ENCODE measurements at places on chromosomes 6 and 20.

DNA sequence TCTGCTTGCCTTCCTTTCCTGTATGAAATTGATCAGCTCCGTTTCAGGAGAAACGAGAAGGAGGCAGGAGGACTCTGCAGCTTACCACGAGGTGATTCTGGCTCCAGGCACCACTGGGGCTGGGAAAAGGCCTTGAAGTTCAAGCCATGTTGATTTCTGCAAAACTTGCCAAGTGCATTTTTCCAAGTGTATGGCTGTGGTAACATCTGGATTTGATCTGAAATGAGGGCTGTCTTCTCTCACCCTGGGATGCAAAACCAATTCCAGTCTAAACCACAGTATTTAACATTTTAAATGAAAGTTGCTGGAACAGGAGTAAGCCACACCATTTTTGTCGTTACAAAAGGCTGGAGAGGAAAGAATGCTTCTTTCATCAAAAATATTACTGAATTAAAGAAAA is 36.1 kb upstream of the FAM210B start:
- DNase-seq, result no peak

- DNase-seq, result peak; percentile 96
Observed at GRCh38 chr6:28335564-28336283, at the start of gene ZSCAN31. ZSCAN31 (minus strand) TSS chr6:28336148; CDS start chr6:28329683, 6,465 bp downstream.

DNA sequence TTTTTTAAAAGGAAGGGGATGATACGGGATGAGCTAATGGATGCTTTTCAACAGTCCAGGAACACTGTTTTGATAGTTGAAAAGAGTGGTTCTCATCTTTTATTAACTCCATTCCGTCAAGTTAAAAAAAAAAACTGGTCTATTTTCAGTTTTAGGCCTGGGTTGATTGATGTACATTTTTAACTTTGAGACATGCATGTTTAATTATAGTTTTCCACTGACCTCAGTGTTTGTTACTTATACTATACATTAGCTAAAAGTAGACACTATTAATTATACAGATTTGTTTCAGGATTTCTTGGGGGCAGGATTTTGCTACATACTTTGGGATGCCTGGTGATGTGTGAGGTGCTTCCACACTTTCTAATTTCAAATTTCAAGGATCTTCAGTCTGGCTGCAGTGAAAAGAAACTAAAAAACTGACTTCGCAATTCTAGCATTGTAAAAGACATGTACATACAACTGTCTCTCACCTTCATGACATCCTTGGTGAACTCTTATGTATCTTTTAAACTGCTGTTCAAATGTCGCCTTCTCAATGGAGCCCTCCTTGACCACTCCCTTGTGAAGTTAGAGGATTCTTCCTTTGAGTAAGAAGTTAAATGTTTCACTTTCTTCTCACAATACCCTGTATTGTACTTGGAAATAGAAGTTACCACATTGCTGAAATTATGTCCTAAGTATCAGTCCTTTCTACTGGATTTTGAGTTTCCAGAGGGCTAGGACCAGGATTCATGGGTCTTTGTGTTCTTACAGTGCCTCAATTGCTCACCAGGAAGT is 101.7 kb downstream of the TSHZ2 start:
- DNase-seq, result no peak

- DNase-seq, result peak; percentile 96
Observed at GRCh38 chr20:24965065-24965919, 16.2 kb downstream of the CST7 start.

DNA sequence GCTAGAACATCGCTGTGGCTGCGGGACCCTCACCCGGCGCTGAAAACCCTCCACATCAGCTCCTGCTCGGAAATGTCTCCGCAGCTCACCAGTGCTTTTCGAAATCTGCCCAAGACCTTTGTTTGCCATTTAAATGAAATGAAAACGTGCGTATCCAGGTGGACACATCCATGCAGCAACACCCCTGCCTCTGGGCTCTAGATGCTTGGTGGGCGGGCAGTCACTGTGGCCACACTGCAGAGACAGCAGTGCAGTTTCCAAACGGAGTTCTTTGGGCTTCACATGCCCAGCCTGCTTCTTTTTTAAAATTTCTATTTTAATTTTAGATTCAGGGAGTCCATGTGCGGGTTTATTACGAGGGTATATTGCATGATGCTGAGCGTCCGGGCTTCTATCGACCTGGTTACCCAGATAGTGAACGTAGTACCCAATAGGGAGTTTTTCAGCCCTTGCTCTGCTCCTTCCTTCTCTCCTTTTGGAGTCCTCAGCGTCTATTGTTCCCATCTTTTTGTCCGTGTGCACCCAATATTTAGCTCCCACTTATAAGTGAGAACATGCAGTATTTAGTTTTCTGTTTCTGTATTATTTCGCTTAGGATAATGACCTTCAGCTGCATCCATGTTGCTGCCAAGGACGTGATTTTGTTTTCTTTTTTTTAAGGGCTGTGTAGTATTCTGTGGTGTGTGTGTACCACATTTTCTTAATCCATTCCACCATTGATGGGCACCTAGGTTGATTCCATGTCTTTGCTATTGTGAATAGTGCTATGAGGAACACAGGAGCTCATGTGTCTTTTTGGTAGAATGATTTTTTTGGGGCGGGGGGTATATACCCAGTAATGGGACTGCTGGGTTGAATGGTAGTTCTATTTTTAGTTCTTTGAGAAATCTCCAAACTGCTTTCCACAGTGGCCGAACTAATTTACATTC is 4.8 kb upstream of the TUBB2B start:
- peak; percentile 57 for DNase-seq

- peak; percentile 69 for DNase-seq
Observed at GRCh38 chr20:58688840-58689239, 3.8 kb upstream of the NPEPL1 start.

GRCh38 chr6:142332393-142333098 is 30.7 kb downstream of the ADGRG6 start:
- no peak for DNase-seq

DNA sequence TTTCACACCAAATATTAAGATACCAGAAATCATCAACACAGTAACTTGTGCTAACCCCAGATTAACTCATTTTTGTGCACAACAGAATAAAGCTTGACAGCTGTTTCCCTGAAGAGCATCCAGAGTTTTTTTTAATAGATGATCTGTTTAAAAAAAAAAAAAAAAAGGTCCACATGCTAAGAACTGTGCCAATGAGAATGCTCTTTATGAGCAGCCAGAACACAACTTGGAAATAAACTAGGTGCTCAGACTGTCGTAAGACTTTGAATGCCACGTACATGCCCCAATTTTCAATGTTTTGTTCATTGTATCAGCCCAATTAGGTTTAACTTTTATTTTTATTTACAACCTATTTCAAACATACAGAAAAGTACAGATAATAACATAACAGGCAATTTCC is 47.3 kb downstream of the STAU1 start:
- DNase-seq, result no peak

- DNase-seq, result no peak
Observed at GRCh38 chr6:160247457-160247883, 11.2 kb downstream of the SLC22A2 start.

- peak; percentile 75 for DNase-seq
Observed at GRCh38 chr6:109304284-109305015, 77.8 kb downstream of the CD164 start.

GRCh38 chr6:79783670-79784394 is 152.7 kb downstream of the SH3BGRL2 start:
- peak; percentile 19 for DNase-seq

Data from NCI-H524 (cell line).